ENCODE measurements at places on chromosomes 3 and 15.

GRCh38 chr3:107612664-107613084, 89.9 kb downstream of the BBX start:
- DNase-seq: no peak

DNA sequence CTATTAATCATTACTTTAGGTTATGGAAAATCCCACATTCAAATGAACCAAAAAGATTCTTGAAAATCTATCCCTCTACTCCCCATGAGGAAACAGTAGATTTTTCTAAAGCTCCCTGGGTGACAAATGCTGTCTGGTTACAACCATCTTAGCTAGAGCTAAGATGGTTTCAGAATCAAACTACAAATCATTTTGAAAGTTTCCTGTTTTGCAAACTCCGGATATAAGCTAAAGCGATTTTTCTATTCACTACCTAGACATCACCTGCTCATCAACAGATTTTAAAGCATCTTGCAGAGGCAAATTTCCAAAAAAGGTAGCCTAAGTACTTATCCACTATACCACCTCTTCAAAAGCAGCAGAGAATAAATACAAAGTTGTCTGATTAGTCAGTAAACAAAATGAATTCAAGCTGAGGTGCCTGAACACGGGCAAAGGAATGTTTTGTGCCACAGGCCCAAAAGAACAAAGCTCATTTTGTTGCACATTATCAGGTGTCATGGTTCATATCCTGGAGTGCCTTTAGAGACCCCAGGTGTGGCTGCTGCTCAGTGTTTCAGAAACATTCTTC, 204.9 kb downstream of the TNIK start:
- DNase-seq: no peak

GRCh38 chr3:133717424-133717823, 28.8 kb upstream of the TF start:
- DNase-seq: no peak

- DNase-seq: no peak
Observed at GRCh38 chr15:69701198-69701597, 248.6 kb downstream of the RPLP1 start.

DNA sequence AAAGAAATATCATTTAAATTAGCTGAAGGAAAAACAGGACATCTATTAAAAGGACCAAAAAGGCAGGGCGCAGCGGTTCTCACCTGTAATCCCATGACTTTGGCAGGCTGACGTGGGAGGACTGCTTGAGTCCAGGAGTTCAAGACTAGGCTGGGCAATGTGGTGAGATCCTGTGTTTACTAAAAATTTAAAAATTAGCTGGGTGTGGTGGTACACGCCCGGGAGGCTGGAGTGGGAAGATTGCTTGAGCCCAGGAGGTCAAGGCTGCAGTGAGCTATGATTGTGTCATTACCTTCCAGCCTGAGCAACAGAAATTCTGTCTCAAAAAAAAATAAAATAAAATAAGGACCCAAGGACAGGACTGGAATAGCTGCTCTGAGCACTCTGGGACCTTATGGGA, 16.2 kb upstream of the HERC1 start:
- no peak for DNase-seq

DNA sequence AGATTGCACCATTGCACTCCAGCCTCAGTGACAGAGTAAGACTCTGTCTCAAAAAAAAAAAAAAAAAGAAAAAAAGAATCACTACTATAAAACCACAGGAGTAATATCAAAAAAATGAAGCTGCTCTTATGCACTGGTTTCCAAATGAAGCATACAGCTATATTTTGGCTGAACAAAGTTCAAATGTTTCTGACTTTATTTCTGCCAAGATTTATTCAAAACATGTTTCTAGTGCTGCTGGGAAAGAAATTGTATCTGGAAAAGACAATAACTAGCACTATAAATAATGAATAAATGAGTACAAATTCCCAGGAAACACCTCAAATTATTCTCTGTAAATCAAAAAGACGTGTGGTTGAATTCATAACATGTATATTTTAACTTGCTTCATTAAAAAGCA, 102.5 kb upstream of the MME start:
- DNase-seq: no peak

DNA sequence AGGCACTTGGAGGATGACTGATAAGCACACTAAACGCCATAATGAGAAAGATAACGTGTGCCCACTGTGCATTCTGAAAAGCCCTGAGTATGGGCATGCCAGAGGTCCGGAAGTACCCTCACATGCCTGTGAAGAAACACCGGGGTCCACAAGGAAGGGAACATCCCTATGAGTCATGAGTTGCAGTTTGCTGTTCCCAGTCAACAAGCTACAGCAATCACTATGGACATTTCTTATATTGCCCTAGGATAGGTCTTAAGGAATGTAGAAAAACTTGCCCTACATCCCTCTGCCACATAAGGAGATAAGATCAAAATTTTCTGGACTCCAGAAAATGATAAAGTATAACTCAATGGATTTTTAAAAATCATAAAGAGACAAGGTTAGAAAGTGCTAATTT, 9.9 kb downstream of the MB21D2 start:
- no peak for DNase-seq

DNA sequence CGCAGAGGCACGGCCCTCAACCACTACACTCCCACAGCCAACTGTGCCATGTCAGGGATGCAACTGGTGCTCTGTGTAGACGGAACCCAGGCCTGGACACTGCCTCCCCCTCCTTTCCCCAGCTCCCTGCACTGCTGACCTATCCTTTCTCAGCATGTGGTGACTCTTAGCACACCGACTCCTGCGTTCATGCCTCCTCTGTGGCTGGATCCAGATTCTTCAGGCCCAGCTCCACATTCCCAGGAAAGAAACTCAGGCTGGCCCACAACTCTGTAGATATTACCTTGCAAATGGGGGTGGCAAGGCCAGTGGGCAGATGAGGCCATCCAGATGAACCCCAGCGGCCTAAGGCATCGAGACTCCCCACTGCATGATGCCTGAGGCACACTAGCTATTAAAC, 272.7 kb downstream of the OCA2 start:
- DNase-seq: no peak

DNA sequence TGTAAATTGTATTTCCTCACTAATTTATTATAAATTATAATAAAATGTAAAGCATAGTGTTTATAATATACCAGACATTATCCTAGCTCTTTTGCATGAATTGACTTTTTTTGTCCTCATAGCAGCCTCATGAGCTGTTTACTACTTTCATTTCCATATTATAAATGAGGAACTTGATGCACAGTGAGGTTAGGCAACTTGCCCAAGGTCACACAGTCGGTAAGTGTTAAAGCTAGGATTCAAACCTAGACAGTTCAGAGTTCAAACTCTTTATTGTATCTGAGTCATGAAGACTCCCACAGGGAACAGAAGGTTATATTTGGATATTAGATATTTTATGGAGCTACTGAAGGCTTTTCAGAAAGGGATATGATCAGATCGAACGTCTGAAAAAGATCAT, 322.2 kb upstream of the SATB1 start:
- peak; percentile 46 for DNase-seq
